Stomach (tissue), 19 donors: ENCODE measurements at places on chromosomes 16 and 17. TPM values are rescaled to one million over a fixed set of nuclear protein-coding genes. Genes with fewer than 3 reads are reported as not detected.
A peak's percentile ranks its signal among the peaks of the same experiment; 100 is the strongest.

GRCh38 chr17:76091526-76092286, 11.9 kb downstream of the EXOC7 start:
- H3K27me3 ChIP-seq: no peaks in the 10 kb centered on the region
- H3K4me3 ChIP-seq: no peak overlapping the region
- peaks cover 100% of the 10 kb centered on the region for H3K36me3 ChIP-seq
- H3K27ac ChIP-seq: no peak overlapping the region

DNA sequence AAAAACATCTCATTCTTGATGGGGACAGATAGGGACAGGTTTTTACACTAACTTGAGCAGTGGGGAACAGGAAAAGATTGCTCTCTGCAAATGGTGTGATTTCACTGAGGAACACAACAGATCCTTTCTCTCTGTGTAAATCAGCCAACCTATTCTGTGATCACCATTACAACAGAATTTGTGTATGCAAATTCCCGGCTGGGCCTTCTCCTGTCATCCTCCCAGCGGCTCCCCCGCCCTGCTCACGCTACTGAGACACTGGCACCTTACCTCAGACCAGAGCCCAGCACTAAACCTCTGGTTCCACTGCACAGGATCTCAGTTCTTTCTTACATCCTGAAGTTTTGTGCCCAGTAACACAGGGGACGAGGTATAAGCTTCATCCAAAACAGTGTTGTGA, 97.0 kb upstream of the FA2H start:
- no peak overlapping the region for H3K4me3 ChIP-seq
- DNase-seq: no peak
- H3K27me3 ChIP-seq: no peaks in the 10 kb centered on the region

AKTIP gene
- total RNA-seq: 16.5 TPM

ASPHD1 gene
- total RNA-seq: 4.5 TPM

DNA sequence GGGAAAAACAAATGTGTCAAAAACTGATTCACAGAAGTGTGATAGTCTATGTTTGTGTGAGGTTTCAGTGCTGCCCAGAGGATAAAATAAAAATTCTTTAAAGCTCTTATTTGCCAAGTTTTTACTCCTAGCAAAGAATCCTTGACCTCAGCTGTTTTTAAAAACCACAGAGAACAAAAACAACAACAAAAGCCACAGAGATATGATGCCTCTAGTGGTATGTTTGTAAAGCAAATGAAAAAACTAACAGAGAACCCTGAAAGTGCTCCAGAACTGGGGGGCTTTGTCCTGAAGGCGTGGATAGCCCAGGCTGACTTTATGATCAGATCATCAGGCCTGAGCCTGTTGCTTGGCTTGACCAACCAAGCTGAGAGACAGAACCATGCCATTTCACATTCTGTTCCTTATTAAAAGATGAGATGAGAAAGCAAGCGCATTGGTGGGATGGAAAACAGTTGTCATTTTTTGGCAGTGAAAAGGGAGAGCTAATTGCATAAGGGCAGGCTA, 411.0 kb downstream of the CPPED1 start:
- no peak for DNase-seq
- H3K27me3 ChIP-seq: no peaks in the 10 kb centered on the region
- H3K4me3 ChIP-seq: no peak overlapping the region
- no peak overlapping the region for H3K27ac ChIP-seq
- no peaks in the 10 kb centered on the region for H3K4me1 ChIP-seq
- H3K36me3 ChIP-seq: peaks cover 1% of the 10 kb centered on the region

DNA sequence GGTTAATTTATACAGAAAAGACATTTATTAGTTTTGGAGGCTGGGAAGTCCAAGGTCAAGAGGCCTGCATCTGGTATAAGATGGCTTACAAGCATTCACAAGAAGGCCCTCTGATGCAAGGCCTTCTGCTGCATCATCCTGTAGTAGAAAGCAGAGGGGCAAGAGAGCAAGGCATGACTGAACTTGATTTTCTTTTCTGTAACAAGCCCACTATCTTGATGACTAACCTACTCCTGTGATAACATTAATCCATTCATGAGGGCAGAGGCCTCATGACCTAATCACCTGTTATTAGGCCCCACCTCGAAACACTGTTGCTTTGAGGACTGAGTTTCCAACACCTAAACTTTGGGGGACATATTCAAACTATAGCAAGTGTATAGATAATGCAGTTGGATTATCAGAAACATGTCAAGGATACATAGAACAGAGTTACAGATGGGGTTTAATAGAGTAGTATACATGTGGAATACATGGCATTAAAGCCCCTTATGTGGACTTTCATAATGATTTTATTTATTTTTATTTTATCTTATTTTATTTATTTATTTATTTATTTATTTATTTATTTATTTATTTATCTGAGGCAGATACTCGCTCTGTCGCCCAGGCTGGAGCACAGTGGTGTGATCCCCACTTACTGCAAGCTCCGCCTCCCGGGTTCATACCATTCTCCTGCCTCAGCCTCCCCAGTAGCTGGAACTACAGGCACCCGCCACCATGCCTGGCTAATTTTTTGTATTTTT, 88.2 kb downstream of the CHD9 start:
- DNase-seq: no peak
- no peaks in the 10 kb centered on the region for H3K27me3 ChIP-seq
- peaks cover 42% of the 10 kb centered on the region for H3K4me1 ChIP-seq
- no peak overlapping the region for H3K27ac ChIP-seq

SEZ6L2 gene
- 15.6 TPM for total RNA-seq

DNA sequence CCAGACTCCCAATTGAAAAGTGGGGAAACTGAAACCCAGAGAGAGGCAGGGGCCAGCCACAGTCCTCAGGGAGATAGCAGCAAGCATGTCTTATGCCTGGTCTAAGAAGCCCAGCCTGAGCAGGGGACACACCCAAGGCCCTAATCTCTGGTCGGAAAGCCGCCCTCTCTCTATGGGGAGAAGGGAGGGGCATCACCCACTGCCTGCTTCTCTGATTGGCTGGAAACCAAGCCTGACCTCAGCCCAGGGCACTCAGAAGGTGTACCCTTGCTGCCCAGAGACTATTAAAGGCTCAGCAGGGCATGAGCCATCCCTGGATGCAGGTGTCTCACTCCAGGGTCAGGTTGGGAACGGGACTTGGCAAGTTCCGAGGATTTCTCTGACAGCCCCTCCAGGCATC, 5.7 kb upstream of the KRT13 start:
- H3K27me3 ChIP-seq: peaks cover 14% of the 10 kb centered on the region
- H3K4me1 ChIP-seq: no peaks in the 10 kb centered on the region

DEXI gene
- 76.7 TPM for total RNA-seq

- H3K27me3 ChIP-seq: peaks cover 58% of the 10 kb centered on the region
- no peak overlapping the region for H3K27ac ChIP-seq
Measured at GRCh38 chr17:50632637-50633036, 2.0 kb upstream of the ABCC3 start.

DNA sequence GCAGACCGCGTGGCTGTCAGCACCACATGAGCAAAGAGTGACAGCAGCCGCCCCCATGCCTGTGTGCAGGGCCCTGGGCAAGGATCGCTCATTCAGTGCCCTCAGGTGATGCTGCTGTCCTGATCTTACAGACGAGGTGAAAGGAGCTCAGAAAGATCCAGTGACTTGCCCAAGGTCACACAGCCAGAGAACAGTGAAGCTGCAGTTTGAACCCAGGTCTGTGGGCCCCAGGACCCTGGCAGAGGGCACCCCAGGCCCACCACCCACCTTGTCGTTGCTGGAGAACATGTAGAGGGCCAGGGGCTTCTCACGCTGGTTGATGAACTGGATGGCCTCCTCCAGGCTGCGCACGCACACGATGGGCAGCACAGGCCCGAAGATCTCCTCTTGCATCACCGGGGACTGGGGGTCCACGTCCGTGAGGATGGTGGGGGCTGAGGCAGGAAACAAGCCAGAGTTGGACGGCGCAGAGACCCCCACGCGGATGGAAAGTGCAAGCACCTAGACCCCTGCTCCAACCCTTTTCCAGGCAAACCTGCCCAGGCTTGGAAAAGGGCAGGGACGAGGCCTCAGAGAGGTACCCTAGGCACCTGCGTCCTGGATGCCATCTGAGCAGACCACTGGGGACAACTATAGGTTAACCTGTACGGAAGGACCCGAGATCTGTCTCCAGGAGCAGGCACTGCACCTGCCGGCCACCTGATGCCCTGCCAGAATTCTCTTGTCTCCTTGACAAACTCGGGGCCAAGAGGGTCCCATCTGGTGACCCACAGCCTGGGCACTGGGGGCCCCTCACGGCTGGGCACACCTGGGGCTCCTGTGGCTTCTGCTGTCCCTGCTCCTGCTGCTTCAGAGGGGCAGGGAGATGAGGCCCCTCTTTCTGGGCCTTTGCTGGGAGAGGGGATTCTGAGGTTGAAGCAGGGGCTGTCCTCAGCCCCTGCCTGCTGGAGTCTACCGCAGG, 8.6 kb downstream of the ALDH3A1 start:
- H3K4me1 ChIP-seq: no peaks in the 10 kb centered on the region
- no peak overlapping the region for H3K27ac ChIP-seq
- H3K4me3 ChIP-seq: no peak overlapping the region
- peaks cover 25% of the 10 kb centered on the region for H3K36me3 ChIP-seq

- H3K27ac ChIP-seq: peak overlapping the region; percentile 3
- no peak overlapping the region for H3K4me3 ChIP-seq
- no peak for DNase-seq
- H3K4me1 ChIP-seq: peaks cover 41% of the 10 kb centered on the region
- H3K27me3 ChIP-seq: no peaks in the 10 kb centered on the region
- peaks cover 7% of the 10 kb centered on the region for H3K36me3 ChIP-seq
Measured at GRCh38 chr16:67212766-67213165, 13.8 kb downstream of the ELMO3 start.
